ENCODE measurements at places on chromosomes 16 and 17.

- DNase-seq, result no peak
These were observed 274.5 kb downstream of the C16orf95 start for GRCh38 chr16:87042551-87043230.

DNA sequence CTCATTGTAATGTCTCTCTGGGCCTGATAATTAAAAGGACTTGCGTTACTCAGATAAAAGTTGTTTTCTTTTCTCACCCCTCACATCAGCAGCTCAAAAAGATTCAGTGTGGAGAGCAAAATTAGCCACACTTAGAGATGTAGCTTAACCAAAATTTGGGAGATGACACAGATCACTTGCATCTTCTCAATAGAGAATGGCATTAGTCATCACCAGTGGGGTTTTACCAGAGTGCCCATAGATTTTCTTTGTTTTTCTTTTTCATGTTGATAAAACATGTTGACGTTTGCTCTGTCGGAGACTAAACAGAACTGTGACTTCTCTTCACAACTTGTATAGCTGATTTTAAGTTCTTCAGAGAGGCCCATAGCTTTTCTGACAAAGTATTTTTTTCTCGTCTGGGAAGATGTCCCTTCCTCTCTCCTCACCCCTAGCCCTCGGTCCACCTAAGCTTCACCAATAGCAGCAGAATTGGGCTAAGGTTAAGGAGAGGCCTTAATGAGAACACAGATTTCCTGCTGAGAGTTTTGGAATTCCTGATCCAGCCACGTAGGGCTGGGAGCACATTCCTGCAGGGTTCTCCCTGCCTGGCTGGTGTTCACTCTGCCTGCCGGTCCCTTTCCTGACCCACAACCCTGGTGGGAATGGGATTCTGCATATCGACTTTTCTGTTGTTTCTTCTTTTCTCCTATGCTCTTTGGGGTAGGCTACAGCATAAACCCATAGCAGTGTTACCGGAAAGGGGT lies 92.6 kb downstream of the CACNG3 start:
- no peak for DNase-seq

GRCh38 chr17:179066-179432 lies 2.4 kb downstream of the DOC2B start:
- DNase-seq, result no peak

DNA sequence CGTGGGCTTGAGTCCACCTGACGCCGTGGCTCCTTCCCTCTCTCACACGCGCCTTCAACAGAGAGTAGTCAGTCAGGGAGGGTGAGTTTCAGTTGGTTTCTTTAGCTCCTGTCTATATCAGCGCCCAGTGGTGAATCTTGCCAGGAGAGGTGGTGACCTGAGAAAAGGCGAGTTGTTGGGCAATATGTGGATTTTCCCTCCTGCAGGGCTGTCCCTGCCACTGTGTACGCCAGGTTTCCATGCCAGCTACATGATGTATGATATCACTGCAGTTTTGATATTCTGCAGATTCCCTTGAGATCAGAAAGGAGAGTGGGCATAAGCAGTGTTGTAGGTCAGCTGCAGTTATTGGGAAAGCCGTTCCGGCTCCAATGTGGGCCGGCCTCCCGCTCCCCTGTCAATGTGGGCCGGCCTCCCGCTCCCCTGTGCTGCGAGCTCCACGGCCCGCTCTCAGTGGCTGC lies 31.4 kb downstream of the BANP start:
- no peak for DNase-seq

DNA sequence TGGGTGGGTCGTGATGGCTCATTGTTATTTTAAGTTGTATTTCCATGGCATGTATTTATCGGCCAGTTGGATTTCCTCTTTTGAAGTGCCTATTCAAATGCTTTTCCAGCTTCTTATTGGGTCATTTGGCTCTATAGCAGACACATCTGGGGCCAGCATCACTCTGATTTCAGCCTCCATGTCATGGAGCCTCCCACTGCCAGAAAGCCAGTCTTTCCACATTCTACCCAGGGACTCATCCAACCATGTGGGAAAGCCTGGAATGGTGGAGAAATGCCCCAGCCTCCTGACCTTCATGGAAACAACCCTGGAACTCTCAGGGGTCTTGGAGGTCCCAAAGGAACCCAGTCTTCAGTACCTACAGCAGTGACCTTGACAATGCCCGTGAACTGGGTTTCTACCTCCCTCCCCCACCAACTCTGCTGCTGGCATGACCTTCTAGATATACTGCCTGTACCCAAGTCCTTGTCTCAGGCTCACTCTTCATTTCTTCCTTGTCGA lies 33.8 kb upstream of the ADGRG1 start:
- DNase-seq, result no peak

DNA sequence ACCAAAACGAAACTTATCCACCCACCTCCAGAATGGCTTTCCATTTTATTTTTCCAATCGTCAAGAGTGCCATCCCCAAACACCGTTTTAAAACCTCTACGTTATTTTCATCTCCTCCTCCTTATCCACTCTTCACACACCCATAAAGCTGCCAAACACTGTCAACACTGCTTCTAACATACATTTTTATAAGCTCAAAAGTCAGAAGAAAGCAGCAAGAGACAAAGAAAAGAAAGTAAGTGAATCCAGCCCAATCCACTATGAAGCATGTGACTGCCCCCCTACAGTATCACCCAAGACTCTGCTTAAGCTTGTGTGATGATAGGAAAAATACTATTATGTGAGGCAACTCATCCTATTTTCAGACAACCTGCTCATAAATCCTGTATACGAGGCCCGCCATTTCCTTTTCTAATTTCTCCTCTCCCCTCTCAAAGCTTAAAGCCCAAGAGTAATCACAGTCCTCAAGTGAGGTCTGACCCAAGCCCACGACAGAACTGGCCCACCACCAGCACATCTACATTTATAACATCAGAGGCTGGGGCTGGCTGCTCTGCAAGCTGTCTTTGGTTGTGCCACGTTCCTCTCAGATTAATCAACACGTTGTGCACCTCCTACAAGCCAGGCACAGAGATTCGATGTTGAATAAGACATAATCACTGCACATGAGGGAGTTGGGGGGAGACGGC lies 16.3 kb downstream of the USP31 start:
- DNase-seq, result no peak

DNA sequence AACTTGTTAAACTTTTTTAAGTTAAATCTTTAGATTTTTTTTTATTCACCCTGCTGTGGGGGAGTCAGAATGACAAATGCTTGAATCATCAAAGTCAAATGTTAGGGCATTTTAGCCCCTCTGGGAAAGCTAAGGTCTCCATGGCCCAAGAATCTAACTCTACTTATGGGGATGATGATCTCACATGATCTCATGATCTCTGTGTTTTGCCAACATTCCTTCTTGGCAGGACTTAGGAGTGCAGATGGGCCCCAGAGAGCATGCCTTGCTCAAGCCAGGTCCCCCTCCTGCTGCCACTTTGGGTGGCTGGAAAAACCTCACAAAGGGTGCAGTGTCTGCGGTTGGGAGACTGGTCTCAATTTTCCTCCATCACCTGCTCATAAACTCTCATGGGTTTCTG lies 108.6 kb downstream of the PRKCB start:
- DNase-seq, result no peak

GRCh38 chr17:35051579-35052240 lies 11.8 kb downstream of the RFFL start:
- no peak for DNase-seq

DNA sequence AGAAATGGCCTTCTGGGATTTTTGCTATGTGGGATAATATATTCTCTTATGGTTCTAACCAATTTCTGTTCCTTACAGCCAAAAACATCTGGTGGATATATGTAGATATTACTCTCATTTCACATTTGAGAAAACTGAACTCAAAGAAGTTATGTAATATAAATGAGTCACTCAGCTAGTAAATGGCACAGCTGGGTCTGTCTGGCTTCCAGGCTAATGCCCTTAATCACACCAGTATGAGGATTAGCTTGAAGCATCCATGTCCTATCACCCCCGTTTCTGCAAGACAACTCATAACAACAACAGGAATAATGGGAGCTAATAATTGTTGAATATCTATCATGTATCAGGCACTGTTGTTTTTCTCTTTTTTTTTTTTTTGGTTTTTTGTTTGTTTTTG lies 34.4 kb upstream of the USP7 start:
- DNase-seq, result no peak

DNA sequence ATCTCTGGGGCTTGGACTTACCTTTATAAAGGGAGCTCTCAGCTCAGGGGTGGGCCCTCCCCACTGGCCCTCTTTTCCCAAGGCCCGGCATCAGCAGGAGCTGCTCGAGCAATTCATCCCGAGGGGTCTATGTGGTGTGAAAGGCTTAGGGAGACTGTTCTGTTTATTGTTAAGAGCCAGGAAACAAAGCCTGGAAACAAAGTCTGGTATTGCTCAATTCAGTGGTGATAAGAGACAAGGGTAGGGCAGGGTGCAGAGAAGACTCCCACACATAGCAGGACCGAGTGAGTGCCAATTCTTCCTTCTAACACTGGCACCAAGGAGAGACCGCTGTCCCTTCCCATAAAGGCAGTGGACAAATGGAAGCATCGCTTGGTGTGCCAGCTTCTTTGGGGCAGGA lies 750.7 kb downstream of the KCNJ18 start:
- no peak for DNase-seq

DNA sequence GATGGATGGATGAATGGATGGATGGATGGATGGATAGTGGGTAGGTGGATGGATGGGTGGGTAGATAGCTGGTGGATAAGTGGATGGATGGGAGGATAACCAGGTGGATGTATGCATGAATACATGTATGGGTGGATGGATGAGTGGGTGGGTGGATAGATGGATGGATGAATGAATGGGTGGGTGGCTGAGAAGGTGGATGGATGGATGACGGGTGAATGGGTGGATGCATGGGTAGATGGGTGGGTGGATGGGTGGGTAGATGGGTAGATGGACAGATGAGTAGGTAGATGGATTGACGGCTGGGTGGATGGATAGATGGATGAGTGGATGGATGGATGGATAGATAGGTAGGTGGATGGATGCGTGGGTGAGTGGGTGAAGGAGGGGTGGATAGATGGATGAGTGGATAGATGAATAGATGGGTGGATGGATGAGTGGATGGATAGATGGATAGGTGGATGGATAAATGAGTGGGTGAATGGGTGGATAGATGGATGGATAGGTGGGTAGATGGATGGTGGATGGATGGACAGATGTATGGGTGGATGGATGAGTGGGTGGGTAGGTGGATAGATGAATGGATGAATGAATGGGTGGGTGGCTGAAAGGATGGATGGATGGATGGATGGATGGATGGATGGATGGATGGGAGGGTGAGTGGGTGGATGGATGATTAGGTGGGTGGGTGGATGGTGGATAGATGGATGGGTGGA lies 50.1 kb upstream of the ZC3H18 start:
- DNase-seq, result no peak

DNA sequence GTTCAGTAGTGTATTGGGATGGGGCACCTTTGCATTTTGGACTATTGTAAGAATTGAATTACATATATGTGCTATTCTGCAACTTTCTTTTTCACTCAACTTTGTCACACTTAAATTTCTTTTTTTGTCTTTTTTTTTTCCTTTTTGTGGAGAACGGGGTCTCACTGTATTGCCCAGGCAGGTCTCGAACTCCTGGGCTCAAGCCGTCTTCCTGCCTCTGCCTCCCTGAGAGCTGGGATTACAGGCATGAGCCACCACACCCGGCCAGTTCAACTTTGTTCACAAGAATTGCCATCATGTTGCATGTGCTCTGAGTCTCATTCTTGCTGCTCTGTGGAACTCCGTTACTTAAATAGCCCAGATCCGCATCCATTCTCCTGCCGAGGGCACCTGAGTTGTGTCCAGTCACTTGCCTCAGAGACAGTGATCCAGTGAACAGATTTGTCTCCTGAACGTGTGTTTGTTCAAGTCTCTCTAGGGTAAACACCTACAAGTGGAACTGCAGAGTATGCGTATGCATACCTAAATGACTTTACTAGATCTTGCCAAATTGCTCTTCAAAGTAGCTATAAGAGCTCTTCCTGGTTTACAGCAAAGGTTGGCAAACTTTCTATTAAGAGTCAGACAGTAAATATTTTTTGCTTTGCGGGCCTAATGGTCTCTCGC lies 3.4 kb upstream of the SLC38A10 start:
- no peak for DNase-seq

DNA sequence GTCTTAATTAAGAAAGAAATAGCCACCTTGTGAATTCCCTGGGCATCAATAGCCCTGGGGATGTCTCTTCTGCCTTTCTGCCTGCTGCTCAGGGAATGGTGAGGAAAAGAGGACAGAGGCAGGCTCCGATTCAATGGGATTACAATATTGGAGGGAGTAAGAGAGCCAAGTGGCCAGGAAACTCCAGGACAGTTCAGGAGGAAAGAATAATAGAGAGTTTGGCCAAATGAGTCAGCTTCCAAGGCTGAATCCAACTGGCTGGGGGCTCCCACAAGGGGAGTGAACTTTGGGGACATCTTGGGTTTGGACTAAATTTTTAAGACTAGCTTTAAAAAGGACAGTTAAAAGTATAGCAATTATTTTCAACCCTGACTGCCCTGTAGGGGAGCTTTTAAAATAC lies 235.8 kb upstream of the ASIC2 start:
- DNase-seq, result no peak

- DNase-seq, result no peak
These were observed 48.1 kb downstream of the ZNF778 start for GRCh38 chr16:89265647-89266046.

DNA sequence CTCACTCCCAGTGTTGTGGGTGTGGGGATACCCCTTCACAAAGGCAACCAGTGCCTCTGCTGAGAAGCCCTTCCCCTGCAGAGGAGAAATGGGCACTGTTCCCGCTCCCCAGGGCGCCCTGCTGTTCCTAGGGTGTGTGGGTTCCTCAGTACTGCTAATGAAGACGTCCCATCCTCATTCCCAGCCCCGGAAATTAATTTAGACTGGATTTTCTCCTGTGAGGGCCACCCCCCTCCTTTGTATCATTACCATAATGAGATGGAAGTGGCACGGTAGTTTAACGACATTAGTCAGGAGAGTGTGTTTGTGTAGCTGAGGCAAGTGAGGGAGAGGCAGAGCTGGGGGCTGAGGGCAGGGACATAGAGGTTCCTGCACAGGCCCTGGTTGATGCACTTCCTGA lies 53.2 kb downstream of the PIPOX start:
- no peak for DNase-seq

DNA sequence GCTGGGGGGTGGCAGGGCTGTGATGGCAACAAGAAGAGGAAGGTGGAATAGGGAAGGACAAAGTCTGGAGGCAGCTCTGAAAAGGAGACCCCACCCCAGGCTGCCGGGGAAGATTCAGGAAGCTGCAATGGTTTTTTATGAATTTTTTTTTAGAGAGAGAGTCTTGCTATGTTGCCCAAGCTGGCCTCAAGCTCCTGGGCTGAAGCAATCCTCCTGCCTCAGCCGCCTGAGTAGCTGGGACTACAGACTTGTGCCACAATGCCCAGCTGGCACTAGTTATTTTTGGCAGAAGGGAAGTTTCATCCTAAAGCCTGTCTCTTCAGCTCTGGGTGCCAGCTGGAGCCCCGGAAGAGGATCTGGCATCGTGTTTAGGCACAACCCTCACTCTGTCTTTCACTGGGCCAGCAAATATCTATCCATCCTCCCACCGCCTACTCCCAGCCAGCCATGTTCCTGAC lies 1.3 kb upstream of the CES3 start:
- DNase-seq, result no peak

Measured in SHP77 treated with DMSO at 0.1 percent for 48 hours (cell line).